ENCODE measurements at places on chromosomes 1 and 21. TPM values are rescaled to one million over a fixed set of nuclear protein-coding genes. Genes with fewer than 3 reads are reported as not detected.

GPR25 gene
- 0.66 TPM for total RNA-seq

DNA sequence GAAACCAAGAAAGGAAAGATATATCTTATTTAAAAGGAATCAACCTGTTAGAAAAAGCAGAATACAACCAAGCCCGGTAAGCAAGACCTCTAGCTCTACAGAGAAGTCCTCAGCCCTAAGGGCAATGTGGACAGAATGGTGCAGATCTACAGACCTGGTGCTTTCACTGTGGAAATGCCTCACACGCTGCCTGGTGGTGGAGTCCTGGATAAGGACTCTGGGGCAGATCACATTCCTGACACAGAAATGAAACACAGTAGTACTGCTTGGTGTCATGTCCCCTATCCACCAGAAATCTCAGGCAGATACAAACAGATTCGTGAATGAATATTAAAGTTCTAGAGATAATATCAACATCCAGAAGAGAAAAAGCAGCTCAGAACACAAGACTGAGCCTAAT lies 6.8 kb downstream of the CNN3 start:
- DNase-seq: no peak

RGS13 gene
- total RNA-seq: 3.4 TPM

- no peak for DNase-seq
Observed at GRCh38 chr1:46056325-46056724, 76.1 kb downstream of the PIK3R3 start.

WNT3A gene
- 0.06 TPM for total RNA-seq

DNA sequence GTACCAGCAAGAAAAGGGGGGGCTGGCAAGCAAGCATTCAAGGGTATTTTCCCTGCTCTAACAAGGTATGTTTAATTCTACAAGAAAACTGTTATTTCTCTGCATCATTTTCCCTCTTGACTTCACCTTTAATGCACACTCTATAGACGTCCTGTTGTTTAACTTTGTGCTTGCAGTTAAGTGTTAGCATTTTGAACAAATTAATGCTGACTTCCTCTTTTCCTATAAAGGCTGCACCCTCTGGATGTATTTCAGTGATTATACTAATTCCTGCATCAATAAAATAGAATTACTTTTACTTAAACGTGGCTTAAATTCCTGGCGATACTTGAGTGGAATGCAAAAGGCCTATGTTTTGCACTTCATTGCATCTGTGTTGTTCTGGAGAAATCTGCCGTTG lies 183.3 kb downstream of the KCNJ6 start:
- DNase-seq: no peak

Data from mucosa of gallbladder (tissue), 1 donor.